ENCODE measurements at places on chromosomes 1 and 21.

GRCh38 chr1:86504137-86504479, 35.4 kb downstream of the CLCA1 start:
- DNase-seq = no peak

GRCh38 chr1:183831311-183831710, 26.4 kb downstream of the RGL1 start:
- no peak for DNase-seq

DNA sequence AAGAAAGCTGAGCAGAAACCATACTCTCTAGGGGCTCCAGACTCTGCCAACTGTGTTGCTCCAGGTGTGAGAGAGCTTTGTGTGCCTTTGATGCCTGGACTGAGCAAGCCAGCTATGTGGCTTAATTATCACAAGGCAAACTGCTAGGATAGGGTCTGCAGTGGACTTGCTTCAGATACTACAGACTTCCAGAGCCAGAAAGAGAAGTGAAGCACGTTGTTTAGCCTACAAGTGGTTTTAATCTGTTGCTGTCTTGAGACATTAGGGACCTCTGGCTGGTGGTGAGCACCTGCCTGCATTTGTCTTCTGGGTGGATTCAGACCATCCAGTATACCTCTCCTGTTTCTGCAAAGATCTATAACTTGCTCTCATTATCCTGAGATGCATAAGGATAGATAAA, 353.4 kb upstream of the PLXNA2 start:
- no peak for DNase-seq

- no peak for DNase-seq
Observed at GRCh38 chr1:7579016-7579415, 192.1 kb upstream of the VAMP3 start.

- DNase-seq = no peak
Observed at GRCh38 chr1:29123053-29123886, 433 bp downstream of the TMEM200B start.

- no peak for DNase-seq
Observed at GRCh38 chr21:15732290-15732995, 2.7 kb downstream of the USP25 start.

GRCh38 chr1:70487910-70488665, 77.0 kb downstream of the CTH start:
- DNase-seq = no peak

DNA sequence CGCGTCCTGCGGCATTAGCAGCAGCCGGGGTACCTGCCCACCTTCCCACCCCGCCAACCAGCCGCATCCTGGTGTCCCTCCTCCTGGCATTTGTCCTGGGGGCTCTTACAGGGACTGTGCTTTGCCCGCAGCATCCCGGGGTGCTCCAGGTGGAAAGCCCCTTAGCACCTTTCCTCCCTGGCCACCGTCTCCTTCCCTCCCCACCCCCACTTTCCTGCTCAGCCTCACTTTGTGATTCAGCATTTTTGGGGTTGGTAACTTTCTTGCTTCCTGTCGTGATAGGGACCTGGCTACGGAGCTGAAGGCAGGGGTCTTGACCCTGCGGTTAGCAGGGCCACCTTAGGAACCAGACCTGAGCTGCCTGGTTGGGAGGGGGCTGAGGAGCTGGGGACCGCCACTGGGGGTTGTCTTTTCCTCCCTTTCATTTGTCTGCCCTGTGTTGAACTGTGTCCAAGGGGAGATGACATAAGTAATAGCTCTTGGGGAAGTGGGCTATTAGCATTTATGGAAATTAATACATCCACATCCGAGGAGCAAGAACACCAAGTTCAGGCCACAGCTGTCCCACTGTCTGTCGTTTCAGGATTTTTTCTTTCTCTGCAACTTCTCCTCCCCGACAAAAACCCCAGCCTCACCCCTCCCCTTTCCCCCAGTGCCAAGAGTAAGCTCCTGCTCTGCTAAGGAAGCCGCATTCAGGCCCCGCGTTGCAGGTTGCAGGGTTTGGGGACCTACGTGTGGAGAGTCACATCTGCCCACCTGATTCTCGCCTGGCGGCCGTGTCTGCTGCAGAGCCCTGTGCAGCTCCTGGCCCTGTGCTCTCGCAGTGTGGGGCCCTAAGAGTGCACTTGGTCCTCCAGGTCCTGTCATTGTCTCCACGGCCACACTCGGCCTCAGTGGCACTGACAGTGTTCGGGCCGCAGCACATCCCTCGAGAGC, 1.6 kb upstream of the NPHP4 start:
- DNase-seq = no peak

DNA sequence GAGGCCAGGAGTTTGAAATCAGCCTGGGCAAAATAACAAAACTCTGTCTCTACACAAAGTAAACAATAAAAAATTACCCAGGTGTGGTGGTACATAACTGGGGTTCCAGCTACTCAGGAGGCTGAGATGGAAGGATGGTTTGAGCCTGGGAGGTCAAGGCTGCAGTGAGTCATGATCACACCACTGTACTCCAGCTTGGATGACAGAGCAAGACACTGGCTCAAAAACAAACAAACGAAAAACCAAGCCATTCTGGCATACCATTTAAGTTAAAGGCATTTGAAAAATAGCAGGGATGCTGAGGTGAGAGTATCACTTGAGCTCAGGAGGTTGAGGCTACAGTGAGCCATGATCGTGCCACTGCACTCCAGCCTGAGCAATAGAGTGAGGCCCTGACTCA, 5.3 kb upstream of the ALDH9A1 start:
- no peak for DNase-seq

DNA sequence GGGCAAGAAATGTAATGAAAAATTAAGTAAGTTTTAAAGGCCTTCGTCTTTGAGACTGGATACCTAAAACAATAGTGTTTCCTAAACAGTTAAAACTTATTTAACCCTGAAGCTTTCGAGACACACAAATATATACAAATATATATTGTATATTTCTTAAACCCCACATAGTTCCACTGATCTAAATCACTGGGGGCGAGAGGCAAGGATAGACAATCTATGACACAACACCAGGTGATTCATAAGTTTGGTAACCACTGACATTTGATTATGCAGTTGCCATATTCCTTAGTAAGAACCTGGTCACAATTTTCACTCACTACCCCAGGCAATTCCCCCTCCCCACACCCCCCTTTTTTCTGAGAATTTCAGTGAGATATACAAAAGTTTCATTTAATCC, 55.3 kb upstream of the BOLA1 start:
- DNase-seq = no peak

DNA sequence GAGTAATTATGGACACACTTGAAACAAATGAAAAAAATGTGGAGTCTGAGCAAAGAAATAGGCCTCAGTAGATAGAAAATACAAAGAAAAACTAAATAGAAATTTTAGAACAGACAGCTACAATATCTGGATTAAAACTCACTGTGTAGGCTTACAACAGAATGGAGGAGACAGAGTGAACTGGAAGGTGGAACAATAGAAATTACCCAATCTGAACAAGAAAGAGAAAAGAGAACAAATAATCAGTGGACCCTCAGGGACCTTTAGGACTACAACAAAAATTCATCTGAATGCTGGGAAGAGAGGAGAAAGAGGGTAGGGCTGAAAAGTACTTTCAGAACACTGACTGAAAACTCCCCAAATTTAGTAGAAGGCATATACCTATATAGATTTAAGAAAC, 90.0 kb downstream of the POU2F1 start:
- DNase-seq = no peak

GRCh38 chr1:12610305-12610935, 7.6 kb downstream of the DHRS3 start:
- DNase-seq = no peak

DNA sequence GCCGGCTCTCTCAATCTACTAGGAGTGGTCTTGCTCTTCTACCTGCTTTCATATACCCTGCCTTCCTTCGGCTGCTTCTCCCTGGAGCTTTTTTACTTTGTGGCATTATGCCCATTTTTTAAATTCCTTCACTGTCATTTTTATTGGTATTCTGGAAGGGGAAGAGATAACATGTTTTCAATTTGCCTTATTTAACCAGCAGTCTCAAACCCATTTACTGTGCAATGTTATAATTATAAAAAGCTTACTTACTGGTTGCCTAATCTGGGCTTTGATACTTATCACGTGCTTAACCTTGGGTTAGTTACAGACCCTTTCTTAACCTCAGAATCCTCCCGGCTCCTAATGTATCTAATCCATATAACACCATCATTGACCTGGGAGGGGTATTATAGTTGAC, 128.1 kb downstream of the SIPA1L2 start:
- DNase-seq = no peak

DNA sequence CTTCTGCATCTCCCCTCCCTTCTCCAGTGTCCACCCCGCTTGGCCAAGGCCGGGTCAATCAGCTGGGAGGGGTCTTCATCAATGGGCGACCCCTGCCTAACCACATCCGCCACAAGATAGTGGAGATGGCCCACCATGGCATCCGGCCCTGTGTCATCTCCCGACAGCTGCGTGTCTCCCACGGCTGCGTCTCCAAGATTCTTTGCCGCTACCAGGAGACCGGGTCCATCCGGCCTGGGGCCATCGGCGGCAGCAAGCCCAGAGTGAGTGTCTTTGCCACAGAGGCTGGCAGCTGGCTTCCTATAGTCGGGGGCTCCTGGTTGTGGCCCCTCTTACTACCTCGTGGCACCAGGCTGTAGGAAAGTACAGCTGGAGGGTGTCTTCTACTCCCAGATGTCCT, 3.6 kb downstream of the PAX7 start:
- DNase-seq = no peak

- DNase-seq = no peak
Observed at GRCh38 chr21:18168108-18168507, 76.5 kb upstream of the CHODL start.

DNA sequence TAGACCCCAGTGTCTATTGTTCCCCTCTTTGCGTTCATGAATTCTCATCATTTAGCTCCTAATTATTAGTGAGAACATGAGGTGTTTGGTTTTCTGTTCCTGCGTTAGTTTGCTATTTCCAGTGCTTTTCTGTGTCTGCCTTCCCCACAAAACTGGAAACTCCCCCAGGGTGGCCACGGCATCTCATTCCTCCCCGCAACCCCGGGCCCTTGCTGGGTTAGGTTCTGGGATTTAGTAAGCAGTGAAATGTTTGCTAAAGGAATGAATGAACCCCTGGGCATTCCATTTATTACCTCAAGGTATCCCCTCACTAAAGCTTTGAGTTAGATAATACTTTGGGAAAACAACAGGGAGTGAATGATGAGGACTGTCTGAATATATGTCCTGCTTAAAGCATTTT, 142.9 kb downstream of the GLUL start:
- no peak for DNase-seq

GRCh38 chr1:222783051-222783450, 31.8 kb upstream of the DISP1 start:
- DNase-seq = no peak

DNA sequence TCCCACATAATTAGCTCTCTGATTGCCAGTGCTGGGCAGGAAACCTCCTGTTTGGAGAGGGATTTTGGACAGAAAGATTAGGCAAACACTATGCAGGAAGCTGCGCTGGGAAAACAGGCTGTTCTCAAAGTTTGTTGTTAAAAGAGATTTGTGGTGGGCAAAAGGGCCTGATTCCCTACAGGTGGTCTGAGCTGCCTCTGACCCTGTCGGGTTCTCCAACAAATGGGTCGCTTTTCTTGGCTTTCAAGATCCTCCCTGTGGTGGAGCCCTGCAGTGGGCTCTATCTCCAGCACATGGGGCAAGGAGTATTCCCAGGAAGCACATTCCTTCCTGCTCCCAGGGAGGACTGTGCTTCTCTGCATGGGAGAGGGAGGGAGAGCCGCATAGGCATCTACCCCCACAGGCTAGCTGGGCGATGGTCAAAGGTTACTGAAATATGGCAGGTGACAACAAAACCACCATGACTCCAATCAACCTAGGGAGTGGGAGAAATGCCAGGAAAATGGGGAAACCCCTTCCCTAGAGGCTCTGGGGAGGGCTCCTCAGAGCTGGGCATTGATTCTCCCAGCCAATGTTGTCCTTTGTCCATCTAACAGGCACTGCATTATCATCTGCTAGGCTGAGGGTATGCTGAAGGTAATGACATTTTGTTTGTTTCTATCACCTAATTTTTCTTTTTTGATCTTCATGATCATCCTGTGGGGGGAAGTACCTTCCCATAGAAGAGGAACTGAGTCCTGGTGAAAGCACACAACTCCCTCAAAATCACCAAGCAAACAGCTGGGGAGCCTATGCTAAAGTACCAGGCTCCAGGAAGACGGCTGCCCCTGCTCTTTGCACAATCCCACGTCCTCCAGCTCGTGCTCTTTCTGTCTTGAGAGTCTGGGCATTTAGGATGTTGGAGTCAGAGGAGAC, 85.3 kb downstream of the PLXNA2 start:
- no peak for DNase-seq

GRCh38 chr1:207817166-207817565, 65.3 kb downstream of the CD46 start:
- no peak for DNase-seq

DNA sequence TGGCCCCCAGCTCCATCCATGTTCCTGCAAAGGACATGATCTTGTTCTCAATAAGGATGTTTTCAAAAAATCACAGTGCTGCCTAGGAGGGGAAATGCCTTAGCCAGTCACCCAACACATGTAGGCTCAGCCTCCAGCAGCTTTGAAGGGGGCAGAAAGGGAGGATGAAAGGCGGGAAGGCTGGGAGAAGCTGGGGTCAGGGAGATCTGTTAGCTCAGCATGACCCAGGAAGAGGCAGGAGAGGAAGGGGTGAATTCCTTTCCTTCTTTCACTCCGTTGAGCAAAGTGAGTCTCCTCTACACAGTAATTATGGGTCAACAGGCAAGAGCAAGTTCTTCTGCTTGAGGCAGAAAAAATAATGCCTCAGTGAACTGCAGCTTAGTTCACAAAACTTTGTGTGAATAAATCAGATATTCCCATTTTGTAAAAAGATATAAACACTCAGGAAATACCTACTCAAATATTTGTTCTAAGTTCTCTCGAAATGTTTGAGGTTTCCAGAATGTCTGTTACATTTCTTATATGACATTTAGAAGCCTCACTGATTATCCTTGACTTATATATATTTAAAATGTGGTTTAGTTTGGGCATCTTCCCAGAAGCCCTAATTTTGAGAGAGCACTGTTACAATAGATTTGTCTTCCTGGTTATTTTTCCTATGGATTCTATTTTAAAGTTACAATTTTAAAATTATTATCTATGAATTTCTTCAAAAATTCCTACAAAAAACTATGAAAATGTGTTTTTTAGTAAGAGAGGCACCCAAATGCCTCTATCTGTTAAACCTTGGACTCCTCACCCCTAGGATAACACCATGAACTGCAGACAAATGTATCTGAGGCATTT, 116.8 kb downstream of the KCNJ6 start:
- no peak for DNase-seq

DNA sequence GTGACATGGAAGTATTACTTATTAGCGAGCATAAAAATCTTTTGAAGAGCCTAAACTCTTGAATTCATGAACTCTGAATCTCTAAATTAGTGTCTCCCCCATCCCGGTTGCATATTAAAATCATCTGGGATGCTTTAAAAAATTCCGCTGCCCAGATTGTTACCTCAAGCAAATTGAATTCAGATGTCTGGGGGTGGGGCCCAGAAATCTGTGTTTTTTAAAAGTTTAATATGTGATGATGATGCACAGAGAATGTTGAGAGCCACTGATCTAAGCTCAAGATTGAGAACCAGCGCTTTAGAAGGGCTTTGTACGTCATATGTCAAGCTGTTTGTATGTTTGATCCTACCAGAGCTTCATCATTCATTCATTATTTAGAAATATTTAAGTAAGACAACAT, 446.8 kb downstream of the NUF2 start:
- DNase-seq = no peak

GRCh38 chr1:18554597-18554996, 73.9 kb downstream of the KLHDC7A start:
- no peak for DNase-seq

All from NCI-H1930 (cell line).